Iris pigment epithelial cell (primary cell): ENCODE measurements at places on chromosomes 13 and 19.

DNA sequence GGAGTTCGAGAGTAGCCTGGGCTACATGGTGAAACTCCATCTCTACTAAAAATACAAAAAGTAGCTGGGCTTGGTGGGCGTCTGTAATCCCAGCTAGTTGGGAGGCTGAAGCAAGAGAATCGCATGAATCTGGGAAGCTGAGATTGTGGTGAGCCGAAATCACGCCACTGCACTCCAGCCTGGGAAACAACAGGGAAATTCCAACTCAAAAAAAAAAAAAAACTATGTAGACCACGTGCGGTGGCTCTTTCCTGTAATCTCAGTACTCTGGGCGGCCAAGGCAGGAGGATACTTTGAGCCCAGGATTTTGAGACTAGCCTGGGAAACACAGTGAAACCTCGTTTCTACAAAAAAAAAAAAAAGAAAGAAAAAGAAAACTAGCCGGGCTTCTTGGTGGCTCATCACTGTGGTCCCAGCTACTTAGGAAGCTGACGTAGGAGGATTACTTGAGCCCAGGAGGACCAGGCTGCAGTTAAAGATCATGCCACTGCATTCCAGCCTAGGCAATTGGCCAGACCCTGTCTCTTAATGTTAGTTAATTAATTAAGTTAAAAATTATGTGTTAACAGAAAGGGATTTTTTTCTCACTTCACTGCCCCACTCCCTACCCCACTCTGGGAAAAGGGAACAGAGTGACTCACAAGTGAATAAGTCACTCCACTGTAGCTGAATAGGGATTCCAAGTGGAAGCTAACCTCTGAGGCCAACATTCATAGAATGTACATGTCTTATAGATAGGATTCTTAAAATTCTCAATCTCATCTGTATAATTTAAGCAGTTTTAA lies 2.2 kb downstream of the ZNF83 start:
- no peak for DNase-seq

GRCh38 chr13:101925731-101926130 lies 473.3 kb downstream of the ITGBL1 start:
- no peak for DNase-seq

- peak; percentile 44 for DNase-seq
These were observed 22.5 kb upstream of the ZNF429 start for GRCh38 chr19:21482863-21483276.

DNA sequence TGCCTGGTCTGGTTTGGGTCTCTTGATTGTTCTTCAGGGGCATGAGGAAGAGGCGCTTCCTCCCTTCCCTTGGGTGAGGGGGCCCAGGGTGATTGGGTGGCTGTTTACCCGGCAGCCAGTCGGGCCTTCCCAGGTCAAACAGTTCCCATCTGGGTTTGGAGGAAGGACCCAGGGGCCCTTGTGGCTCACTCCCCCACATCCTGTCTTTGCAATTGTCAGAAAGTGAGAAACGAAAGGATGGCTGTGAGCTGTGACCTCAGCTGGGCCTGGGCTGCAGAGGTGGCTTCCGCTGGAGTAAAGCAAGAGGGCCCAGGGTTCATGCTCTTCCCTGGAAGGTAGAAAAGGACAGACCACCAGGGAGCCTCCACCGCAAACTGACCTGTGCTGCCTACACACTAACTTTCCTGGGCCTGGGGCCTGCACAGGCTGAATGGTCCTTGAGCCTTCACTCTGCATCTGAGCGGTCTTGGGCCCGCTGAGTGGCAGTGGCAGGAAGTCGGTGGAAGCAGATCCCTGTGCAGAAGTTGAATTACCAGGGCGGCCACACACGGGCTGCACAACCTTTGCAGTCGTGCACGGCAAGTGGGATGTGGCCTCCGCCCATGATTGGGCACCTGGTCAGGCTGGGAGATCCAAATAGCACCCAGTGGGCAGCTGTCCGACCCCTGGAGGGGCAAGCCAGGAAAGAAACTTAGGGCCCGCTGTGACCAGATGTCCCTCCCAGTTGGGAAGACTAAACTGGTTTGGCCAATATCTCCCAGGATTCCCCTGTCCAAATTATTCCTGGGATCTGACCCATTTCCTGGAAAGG lies 5.3 kb upstream of the CD79A start:
- DNase-seq: no peak

DNA sequence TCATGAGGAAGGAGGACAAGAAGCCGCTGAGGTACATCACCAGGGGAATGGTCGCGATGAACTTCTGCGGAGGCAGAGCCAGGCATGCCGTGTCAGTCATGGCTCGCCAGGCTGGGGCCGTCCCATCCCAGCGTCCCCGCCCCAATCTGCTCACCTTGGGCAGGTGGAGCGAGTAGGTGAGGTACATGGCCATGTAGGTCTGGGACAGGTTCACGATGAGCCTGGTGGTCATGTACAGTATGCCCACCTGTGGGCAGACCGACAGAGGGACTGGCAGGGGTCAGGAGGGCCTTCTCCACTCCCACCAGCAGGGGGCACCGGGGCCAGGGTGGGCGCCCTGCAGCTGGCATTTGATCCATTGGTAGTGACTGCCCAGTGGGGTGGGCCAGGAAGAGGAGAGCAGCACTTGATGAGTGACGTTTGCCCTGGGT lies 8.3 kb downstream of the TEKTIP1 start:
- DNase-seq: no peak

GRCh38 chr19:13934785-13935109 lies 3.5 kb downstream of the PODNL1 start:
- DNase-seq: no peak

- peak; percentile 61 for DNase-seq
These were observed 153.8 kb downstream of the PCDH9 start for GRCh38 chr13:67076378-67076777.

DNA sequence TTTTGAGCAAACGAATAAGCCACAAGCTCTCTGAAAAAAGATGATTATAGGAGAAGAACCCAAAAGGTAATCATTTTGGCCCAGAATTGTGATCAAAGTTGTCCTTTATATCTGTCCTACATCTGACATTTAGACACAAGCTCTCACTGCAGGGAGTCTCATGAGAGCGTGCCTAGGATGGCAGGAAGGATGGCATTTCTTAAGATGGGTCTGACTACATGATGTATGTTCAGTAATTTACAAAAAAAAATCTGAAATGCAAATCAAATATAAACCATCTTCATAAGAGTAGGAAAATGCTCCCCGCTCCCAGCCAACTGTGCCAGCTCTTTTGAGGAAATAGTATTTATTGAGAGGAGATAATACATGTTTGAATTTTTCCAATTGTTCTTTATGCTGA lies 81.0 kb upstream of the MBNL2 start:
- no peak for DNase-seq

- peak; percentile 31 for DNase-seq
These were observed 511.8 kb upstream of the NBEA start for GRCh38 chr13:34430294-34430693.

DNA sequence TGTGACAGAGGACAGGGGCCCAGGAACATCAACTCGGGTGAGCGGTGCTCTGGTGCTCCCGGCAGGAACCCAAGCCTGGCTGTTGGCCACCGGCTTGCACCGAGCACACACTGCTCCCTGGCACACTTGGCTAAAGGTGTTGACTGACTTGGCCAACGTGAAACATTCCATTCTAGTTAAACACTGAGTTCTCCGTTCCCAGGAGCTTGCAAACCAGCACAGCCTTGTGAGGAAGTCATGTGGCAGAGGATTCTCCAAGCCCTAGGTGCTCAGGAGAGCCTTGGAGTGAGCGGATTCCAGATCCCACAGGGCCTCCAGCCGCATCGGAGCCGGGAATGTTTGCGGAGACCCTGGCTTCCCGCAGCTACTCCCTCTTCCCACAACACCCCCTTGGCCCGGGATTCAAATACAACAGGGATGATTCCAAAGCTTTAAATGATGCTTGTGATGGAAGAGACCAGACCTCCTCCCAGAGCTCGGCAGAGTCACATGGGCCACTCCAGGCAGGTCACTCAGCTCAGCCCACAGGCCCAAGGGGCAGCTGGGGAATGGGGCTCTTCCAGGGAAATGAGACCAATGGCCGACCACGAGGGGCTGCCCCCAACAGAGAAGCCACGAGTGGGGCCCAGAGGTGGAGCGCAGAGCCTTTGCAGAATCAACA lies 2.9 kb downstream of the C13orf46 start:
- peak; percentile 62 for DNase-seq

DNA sequence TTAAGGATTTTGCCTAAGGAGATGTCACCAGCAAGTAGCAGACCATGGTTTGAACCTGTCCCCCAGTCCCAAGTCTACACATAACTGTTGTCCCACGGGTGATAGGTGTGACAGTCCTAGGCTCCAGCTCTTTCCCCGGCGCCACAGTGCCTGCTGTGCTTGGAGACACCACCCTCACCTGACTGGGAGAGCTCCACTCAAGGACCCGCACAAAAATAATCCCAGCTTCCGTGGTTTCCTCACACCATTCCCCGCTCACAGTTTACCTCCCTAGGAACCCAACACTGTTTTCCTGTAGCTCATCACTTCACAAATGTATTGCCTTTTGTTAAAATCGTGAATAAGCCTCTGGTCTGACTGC lies 19.8 kb upstream of the RASA3 start:
- no peak for DNase-seq

DNA sequence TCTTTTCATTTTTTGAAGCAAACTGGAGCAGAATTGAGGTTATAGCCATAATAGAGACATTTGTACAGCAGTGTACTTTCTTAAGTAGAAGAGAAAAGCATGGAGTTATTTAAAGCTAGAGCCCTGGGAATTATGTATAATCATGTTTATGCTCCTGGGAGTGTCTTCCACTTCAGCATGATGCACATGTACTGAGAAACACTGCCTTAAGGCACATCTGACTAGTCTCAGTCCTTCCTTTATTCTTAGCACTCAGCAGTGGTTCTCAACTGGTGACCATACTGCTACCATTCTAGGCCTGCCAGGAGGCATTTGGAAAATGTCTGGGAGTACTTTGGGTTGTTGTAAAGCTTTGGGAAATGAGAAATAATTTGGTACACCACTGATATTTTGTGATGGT lies 45.8 kb downstream of the VWA8 start:
- DNase-seq: peak; percentile 16

DNA sequence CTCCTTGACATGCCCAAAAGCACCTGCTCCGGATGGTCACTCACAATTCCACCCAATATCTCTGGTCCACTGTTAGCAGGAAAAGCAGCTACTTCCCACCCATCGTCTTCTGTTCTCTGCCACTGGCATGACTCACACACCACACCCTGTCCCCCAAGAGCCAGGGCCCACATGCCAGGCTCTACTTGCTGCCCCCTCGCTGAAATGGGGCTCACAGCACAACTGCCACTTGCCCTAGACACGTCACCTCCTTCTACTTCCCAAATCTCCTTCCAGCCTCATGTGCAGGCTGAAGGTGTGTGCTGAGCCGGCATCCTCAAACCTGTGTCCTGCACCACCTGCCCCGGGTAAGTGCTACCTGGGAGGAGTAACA lies 65.0 kb downstream of the TBC1D4 start:
- DNase-seq: no peak

- DNase-seq: peak; percentile 92
These were observed at the start of gene ARRDC2 for GRCh38 chr19:18007917-18008673. Gene ARRDC2, plus strand, starts transcription at chr19:18008170. Its CDS starts 141 bp downstream, at chr19:18008311.

DNA sequence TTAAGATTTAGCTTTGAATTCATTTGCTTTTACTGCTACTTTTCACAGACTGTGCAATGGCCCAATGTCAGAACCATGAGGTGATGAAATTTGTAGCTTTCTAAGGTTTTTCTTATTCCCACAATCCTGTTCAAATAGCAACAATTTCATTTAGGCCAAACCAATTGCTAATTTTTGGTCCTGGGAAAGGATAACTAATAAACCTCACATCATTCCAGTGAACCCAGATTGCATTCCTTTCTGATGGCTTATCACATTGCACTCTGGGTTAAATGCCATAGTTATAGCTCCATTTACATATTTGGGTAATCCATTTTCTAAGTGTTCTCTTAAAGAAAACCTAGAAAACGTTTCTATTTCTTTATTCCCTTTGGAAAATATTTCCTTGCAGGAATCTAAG lies 22.9 kb upstream of the POMP start:
- DNase-seq: peak; percentile 81

GRCh38 chr19:14616407-14616806 lies 33.5 kb downstream of the CLEC17A start:
- no peak for DNase-seq

- no peak for DNase-seq
These were observed 549.0 kb upstream of the GPC6 start for GRCh38 chr13:92677571-92677970.

DNA sequence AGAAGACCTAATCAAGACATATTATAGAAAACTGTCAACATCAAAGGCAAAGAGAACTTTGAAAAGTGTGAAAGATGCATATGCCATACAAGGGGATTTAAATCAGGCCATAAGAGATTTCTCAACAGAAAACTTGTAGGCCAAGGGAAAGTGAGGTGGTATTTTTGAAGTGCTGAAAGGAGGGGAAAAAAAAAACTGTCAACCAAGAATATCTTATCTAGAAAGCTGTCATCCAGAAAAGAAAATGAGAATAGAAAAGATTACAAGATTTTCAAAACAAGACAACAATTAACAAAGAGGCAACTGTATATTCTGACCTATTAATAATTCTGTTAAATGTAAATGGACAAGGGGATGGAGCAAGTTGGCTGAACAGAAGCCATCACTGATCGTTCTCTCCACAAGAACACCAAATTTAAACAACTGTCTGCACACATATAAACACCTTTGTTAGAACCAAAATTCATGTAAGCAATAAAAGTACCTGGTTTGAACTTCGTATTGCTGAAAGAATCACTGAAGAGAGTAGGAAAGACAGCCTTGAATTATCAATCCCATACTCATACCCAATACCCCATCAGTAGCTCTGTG lies 880.1 kb upstream of the PCDH9 start:
- no peak for DNase-seq
